Cortex of kidney (tissue), 1 donor: ENCODE measurements at places on chromosomes 4 and X.

- DNase-seq = no peak
Observed at GRCh38 chrX:8971116-8971515, 62.8 kb downstream of the FAM9B start.

DNA sequence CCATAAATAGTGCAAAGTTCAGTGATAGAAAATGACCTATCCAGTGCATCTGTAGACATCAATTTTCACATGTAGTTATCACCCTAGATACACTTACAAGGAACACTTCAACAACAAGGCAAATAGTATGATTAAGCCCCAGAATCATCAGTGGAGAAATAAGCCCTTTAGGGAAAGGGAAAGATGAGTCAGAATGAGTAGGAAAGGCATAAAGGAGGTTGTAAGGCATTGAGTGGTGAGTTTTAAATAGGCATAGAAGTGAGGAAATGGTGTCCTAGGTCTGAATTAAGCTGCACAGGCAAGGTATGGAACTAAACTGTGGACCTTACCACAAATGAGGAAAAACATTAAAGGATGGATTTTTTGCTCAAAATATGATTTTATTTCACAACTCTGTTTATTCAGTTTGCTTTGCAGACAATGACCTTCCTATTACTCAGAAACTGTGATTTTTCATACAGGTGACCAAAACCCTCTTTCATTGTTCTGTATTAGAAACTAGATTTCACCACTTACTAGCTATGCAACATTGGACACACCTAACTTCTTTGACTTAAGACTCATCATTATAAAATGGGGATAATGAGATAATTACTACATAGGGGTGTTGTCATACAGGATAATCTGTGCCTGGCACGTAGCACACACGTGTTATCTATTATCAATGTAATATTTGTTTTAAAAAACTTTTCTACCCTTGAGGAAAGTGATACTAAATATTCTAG, 57.0 kb upstream of the MAP9 start:
- no peak for DNase-seq

DNA sequence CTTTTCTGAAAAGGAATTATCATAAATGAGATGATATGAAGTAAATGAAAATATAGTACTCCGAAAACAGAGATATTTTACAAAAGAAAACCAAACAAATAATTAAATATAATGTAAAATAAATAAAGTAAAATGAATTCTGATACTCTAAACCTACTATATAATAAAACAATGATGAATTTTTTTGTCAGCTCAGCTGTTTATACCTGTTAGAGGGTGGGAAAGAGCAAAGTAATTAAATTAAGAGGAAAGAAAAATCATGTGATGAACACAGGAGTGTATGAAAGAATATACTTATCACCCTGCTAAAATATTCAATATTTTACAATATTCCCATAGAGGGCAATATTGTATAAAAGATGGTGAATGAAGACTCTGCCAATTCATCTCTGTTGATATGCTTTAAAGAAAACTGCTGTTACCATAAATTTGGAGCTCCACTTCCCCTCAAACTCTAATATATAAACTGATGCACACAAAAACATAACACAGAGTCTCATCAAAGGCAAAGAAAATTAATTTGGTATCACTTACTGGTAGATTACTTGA, 6.5 kb upstream of the NDST4 start:
- no peak for DNase-seq

DNA sequence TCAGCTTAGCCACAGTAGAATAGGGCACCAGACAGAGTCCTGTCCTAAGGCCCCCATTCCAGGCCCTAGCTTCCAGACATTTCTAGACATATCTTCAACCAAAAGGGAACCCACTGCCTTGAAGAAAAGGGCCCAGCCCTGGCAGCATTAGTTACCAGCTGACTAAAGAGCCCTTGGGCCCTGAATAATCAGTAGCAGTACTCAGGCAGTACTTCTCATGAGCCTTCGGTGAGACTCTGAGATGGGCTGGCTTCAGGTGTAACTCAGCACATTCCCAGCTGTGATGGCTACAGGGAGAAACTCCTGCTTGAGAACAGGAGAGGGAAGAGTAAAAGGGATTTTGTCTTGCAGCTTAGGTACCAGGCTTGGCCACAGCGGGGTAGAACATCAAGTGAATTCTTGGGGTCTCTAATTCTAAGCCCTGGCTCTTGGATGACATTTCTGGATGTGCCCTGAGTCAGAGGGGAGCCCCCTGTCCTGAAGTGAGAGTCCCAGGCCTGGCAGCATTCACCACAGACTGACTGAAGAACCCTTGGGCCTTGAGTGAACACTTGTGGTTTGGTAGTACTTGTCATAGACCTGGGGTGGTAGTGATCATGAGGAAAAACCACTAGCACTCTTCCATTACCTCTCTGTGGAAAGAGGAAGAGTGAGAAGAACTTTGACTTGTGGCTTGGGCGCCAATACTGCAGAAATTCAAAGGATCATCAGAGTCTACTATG, 170.1 kb downstream of the ATP10D start:
- DNase-seq = no peak

DNA sequence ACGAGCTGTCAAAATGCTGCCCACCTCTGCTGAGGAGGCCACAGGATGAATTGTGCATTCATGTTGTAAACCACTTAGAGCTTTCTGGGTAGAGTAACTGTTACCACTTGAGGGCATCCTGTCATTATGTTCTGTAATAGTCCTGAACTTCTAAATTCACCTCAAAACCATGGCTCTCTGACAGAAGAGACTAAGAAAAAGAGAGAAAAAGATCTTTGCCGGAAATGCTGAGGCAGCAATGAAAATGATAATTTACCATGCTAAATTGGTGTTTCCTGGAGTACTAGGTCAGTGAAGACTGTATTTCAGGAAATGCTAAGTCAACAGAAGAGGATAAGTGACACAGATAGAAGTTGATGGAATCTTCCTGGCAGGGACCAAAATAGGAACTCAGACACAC, 942.3 kb upstream of the SLIT2 start:
- no peak for DNase-seq

DNA sequence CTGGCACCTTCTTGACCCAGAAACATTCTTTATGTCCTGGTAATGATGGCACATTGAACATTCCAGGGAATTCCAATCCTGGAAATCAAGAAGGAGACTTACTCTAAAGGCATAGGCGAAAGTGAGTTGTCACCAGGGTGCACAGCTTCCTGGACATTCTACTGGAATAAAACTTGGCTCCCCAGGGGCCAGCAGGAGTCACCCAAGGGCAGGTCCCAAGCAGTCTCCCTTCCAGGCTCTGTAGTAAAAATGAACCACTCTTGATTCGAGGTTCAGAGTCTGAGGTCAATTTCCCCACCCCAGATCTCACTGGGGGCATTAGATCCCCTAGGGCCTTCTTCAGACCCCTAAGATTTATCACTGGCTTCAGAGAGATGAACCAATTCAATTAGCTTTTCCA, 338.7 kb upstream of the GATB start:
- no peak for DNase-seq

GRCh38 chr4:150117094-150117493, 38.8 kb downstream of the DCLK2 start:
- DNase-seq = no peak

- no peak for DNase-seq
Observed at GRCh38 chr4:4641254-4641653, 99.4 kb upstream of the STX18 start.

GRCh38 chr4:76821641-76822040, 76.3 kb downstream of the SOWAHB start:
- DNase-seq = no peak

DNA sequence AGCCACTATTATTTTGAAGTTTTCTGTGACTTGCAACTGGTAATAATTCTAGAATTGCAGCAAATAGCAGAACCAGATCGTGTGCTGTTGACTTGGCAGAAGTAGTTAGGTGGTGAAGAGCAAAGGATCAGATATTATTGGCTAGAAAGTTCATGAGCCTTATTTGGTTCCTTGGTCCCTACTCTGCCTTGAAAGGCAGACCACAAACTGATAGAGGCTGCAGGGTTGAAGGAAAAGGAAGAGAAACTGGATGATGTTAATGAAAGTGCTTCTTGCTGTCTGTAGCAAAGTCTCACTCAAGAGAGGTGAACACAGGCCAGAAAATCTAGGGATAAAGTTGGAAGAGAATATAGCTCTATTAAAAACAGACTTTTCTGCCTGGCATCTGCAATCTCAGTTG, 41.2 kb upstream of the RNF150 start:
- DNase-seq = no peak

- no peak for DNase-seq
Observed at GRCh38 chr4:38946919-38947318, 79.3 kb downstream of the FAM114A1 start.

GRCh38 chr4:153468587-153468986, 2.4 kb downstream of the TMEM131L start:
- no peak for DNase-seq

- DNase-seq = no peak
Observed at GRCh38 chr4:138775489-138775888, 240.1 kb upstream of the NOCT start.

DNA sequence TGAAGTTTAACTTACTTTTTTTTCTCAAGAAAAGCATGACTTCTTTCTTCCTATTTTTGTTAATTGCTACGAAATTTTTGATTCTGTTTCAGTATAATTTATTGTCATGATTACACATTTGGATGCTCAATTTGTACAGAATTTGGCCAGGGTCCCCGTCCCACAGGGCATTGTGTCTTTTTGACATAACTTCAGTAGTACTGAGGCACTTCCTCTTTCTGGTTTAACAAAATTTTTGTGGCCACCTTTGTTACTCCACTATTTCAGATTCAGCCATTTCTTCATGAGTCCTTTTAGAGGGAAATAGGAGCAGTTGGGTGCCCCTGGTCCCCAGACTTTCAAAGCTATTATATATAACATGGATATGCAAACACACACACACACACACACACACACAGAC, 1248.7 kb downstream of the PCDH7 start:
- DNase-seq = no peak

- DNase-seq = no peak
Observed at GRCh38 chr4:37710491-37710890, 24.3 kb upstream of the RELL1 start.

DNA sequence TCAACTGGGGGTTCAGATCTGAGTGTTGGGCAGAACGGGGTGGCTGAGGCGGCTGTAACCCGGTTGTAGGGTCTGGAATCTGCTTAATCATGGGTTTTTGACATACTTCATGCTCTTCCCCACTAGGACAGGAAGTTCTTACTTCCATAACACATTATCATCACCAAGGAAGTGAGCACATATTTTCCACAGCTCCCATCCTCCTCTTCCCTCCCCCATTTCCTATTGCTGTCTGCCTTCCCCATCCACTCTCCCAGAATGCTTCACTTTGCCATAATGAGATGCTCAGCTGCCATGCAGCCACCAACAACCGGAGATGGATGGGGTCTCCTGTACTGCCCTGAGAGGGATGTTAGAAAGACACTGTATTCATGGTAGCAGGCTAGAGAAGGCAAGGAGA, 6.4 kb upstream of the DCUN1D4 start:
- no peak for DNase-seq

- no peak for DNase-seq
Observed at GRCh38 chr4:186780291-186781031, 56.8 kb upstream of the FAT1 start.

- no peak for DNase-seq
Observed at GRCh38 chr4:32258986-32259385, 1538.8 kb downstream of the PCDH7 start.

- no peak for DNase-seq
Observed at GRCh38 chrX:129524250-129524850, 1.1 kb upstream of the SMARCA1 start.
